Activated T-helper 1 cell treated with Interleukin-2 at 50 U/mL for 16 hours (primary cell): ENCODE measurements at places on chromosomes 1 and 21.

DNA sequence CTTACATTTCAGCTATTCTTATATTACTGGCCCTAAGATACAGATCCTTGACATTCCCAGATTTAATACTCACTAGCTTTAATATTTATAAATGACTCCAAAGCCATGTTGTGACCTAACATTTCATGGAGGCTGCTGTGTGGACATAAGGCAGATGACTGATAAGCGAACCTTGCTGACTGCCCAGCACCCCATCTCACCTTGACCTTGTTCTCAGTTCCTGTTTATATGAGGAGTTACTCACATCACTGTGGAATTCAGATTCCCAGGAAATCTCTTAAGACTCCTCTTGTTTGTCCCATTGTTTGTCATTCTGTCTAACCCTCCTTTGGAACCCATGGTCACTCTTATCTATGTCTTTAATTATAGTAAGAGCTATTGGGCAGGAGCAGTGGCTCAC is 21.9 kb downstream of the RAB3B start:
- no peak for DNase-seq

DNA sequence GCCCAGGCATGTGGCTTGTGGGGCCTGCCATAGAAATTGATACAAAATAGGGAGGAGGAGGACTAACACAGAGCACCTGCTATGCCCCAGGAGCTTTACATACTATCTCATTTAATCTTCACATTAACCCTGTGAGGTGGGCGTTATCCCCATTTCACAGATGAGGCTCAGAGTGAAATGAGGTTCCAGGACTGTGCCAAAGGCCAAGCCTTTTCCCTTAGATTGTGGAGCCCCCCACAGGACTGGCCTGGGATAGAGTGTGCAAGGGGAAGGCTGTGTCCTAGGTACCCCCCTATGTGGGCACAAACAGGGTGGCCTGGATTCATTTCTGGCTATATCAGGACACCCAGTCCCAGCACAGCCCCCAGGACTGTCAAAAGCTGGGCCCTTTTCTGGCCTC is 2.2 kb upstream of the DDOST start:
- DNase-seq, result no peak

DNA sequence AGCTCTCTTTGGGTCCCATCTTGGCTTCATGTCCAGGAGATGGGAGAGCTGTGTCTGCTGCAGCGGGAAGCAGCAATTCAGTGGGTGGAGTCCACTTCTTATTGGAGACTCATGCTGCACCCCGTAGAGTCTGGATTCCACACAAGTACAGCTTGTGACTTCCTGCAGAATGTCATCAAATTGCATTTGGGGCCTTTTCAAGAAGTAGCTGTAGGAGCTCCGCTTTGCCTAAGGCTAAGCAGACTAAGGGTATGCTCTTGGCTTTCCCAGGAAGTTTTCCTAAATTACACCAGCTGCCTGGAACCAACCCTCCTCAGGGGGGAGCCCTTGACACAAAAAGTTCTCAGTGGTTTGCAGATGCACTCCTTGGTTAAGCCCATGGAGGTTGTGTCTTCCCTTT is 5.7 kb upstream of the MOB3C start:
- no peak for DNase-seq

DNA sequence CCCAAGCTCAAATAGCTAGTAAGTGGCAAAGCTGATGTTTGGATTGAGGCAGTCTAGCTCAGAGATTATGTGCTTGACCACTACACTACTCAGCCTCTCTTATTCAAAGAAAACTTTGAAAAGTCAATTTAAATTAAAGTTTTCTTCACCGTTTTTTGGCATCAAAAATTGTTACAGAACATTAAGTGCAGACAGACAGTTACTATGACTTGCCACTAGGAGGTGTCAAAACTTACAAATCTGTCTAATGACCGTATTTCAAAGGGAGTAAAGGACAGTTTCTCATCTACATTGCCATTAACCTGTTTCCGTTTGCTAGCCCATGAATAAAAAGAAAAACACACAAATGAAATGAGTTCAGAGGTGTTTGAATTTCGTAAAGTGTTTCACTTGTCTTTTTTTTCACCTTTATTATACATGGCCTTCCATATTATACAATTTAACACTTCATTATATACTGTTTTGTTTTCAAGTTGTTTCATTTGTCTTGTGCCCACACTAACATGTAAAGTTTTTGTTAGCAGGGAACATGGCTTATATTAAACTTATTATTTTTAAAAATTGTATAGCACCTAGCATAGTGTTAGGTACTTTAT is 57.4 kb upstream of the MTF2 start:
- no peak for DNase-seq

DNA sequence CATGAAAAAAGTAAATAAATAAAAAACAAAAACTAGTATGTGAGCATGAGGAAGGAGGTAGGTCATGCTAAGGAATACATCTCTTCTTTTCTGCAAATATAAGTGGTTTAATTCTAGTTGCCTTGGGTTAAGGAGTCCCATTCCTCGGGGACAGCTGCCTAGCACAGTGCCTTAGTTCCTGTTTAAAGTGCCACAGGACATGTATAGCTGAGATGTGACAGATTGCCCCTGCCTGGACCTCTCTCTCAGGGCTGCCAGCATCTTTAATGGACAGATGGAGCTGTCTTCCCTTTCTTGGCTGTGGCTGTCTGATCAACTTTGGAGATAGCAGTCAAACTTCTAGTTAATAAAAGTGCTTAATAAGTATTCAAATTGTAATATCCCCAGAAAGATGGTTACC is 50.0 kb downstream of the TSEN15 start:
- DNase-seq, result no peak

GRCh38 chr1:93111065-93111464 is 32.0 kb downstream of the MTF2 start:
- no peak for DNase-seq

- no peak for DNase-seq
Observed at GRCh38 chr1:237041795-237042525, at the start of gene RYR2. Gene RYR2 (plus strand): TSS chr1:237042184. CDS start chr1:237042522, 338 bp downstream.

DNA sequence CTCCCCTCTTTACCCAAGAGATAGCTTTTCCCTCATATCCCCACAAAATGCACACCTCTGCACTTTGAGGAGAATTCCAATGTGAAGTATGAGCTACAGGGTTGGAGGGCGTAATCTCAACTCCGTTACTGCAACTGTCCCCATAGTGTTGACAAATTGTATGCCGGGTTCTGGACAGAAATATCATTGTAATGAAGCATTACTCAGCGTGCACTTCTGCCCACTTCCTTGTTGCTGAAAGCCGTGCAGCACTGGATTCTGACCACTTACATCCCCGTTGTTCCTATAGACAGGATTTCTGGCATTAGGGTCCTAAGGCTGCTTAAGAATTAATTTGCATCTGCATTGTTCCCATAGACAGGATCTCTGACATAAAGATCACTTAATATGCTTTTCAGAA is 205.6 kb downstream of the RHOU start:
- no peak for DNase-seq

GRCh38 chr1:62327360-62328055 is 8.3 kb upstream of the KANK4 start:
- DNase-seq, result no peak

DNA sequence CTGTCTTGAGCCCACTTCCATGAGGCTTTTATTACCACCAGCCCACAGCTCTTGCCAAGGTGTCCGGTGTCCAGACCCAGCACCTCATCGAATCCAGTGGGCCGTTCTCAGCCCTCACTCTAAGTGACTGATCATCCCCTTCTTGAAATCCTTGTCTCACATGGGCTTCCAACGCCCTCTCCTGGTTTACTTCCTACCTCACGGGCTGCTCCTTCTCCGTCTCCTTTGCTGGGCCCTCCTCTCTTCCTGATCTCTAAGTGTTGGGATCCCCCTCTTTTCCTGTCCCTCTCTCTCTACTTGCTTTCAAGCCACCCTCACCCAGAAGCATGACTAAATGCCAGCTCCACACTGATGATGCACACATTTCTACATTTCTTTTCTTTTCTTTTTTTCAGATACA is 9.0 kb upstream of the RHBG start:
- DNase-seq, result no peak

DNA sequence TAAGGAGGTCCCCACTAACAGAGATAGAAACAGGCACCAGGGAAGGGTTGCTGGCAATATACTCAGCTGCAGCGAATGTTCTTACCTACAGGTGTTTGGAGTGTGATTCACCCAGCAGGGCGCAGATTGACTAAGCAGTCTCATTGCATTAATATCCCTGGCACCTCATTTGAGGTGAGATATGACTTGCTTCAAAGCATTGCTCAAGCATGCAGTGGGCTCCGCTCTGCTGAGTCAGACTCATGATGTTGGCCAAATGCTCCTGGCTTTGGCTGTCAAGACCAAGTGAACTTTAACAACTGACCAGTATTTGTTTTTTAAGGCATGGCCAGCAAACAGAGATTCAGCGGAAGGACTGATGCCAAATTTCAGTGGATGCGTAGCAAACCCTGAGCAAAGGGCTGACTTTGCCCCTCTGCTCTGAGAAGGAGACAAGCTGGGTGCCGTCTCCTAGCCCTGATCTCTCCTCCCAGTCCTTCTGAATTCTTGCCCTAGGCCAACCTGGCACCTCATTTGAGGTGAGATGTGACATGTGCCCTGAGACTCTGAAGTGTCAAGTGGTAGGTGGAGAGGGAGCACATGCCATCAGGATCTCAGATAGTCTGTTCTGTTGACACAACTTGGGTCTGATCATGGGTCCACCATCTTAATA is 187.1 kb upstream of the COA6 start:
- no peak for DNase-seq

DNA sequence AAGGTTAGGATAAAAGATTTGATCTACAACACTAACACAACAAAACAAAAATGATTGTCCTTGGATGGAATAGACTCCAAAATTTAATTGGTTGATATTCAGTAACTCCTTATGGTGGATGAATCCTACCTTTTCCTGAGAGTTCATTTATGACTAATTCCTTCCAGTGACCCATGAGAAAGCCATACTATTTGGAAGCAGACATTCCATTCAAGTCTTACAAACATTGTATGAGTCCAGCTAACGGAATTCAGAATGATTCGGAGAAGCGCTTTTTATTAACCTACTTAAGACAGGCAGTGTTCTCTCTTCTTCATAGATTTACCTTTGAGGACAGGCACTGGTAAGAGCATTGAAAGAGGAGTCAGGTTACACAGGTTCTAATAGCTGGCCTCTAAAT is 155.6 kb upstream of the ZNF648 start:
- no peak for DNase-seq

DNA sequence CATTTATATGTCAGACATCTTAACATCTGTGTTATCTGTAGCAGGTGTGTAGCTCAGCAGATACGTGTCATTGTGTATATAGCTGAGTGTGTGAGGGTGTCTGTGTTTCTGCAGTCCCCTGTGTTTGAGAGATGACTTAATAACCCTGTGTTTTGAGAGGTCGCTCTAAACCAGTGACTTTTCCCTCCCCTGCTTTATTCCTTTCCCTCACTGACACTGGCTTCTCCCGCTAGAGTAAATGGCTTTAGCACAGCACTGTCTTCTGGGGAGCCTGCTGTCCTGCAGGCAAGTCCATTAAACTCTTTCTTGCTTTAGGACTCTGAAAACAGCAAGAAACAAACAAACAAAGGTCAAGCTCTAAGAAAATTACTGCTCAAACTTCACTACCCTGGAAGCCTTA is 53.0 kb downstream of the VANGL1 start:
- no peak for DNase-seq

GRCh38 chr1:150389650-150390049 is 25.7 kb downstream of the RPRD2 start:
- no peak for DNase-seq

DNA sequence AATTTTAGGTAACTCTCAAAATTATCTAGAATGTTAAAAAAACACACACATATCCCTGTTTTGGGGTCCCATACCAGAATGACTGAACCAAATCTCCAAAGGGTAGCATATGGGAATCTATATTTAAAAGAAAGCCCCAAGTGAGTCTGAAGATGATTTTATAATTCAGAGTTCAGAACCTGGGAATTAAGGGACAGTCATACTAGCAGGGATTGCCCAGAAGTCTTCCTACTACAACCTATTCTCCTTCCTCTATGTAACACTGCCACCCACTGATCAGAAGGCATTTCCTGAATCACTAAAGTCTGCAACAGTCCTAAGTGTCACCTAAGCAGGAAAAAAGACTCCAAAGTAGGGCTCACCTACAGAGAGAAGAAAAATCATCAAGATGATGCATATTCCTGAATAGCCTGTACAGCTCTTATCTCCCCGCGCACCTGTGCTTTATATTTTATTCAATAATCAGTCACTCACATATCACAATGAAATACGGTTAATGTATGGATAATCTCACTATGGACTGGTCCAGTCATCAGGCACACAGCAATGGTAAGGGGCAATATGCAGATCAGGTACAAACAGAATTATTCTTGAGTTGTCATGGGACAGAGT is 4.9 kb downstream of the RGS1 start:
- DNase-seq, result no peak

GRCh38 chr21:22351076-22351475 is 1352.9 kb downstream of the NCAM2 start:
- DNase-seq, result no peak

DNA sequence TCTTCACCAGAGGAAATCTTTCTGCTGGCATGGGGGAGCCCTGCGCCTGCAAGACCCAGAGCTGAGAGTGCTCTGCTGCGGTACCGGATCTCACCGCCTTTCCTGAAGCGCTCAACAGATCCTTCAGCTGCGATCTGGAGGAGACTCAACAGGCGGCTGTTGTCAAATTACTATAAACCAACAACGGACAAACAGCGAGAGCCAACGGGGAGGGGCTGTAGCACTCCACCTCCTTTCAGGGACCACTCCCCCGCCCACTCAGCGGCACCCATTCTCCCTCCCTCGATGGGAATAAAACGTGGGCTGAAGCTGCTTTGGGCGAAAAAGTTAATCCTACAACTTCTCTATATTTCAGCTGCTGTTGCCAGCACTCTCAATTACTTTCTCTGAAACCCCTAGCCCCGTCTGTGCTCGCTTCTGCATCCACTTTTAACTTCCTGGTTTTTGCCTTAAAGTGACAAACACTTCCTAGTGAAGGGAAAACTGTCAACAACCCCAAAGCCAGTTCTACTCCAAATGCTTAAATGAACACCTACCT is at the start of gene FMO5:
FMO5 (minus strand) TSS at position 147 of the 538 bp plus-strand sequence. CDS start 310 bp downstream, outside the sequence.
- peak; percentile 26 for DNase-seq

- DNase-seq, result no peak
Observed at GRCh38 chr1:222404710-222405109, 143.2 kb downstream of the HHIPL2 start.

- DNase-seq, result no peak
Observed at GRCh38 chr1:229431284-229432115, 2.4 kb downstream of the ACTA1 start.

GRCh38 chr1:58395355-58395754 is 151.2 kb downstream of the OMA1 start:
- no peak for DNase-seq

- no peak for DNase-seq
Observed at GRCh38 chr1:13674377-13674776, 25.6 kb upstream of the PRDM2 start.

GRCh38 chr1:17711577-17711910 is 43.6 kb upstream of the ACTL8 start:
- DNase-seq, result no peak

DNA sequence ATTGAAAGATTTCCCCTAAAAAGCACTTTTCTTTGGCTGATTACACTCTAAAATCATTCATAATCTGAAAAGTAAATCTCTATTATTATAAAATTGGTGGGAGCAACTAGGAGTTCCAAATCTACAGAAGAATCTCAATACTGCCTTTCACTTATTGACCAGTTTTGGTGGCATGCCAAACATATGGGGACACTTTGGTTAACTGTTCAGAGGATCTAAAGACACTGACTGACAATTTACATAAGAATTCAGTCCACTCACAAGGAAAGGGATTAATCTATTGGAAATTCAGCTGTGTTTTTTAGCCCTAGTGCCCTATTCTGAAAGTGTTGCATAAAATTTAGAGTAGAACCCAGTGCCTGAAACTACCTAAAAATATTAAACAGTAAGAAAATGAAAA is 113.6 kb downstream of the LRRC40 start:
- no peak for DNase-seq

GRCh38 chr1:244665771-244666217 is 12.9 kb downstream of the DESI2 start:
- no peak for DNase-seq
